ACHN (cell line): ENCODE measurements at places on chromosomes 16 and 17.

- no peak for DNase-seq
Observed at GRCh38 chr16:72827866-72828265, 220.1 kb downstream of the ZFHX3 start.

GRCh38 chr17:16988749-16989229, 16.9 kb upstream of the TNFRSF13B start:
- no peak for DNase-seq

- DNase-seq = no peak
Observed at GRCh38 chr17:68783861-68784260, 171.3 kb downstream of the ABCA8 start.

DNA sequence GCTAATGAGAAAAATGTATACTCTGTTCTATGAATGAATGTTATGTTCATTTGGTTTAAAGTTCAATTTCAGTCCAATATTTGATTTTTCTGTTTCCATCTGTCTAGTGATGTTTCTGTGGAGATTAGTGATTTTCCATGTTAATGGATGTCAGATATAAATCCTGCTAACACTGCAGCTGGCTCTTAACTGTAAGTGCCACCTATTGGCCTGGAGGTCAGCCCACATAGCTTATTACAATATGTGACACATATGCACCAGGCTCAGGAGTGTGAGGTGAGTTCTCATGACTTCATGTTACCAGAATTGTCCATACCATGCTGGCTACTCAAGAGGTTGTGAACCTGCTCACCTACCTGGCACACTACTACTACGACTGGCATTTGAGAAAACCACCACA, 17.1 kb downstream of the ATF7IP2 start:
- DNase-seq = no peak

GRCh38 chr17:41722231-41722630, 10.1 kb downstream of the GAST start:
- DNase-seq = no peak

DNA sequence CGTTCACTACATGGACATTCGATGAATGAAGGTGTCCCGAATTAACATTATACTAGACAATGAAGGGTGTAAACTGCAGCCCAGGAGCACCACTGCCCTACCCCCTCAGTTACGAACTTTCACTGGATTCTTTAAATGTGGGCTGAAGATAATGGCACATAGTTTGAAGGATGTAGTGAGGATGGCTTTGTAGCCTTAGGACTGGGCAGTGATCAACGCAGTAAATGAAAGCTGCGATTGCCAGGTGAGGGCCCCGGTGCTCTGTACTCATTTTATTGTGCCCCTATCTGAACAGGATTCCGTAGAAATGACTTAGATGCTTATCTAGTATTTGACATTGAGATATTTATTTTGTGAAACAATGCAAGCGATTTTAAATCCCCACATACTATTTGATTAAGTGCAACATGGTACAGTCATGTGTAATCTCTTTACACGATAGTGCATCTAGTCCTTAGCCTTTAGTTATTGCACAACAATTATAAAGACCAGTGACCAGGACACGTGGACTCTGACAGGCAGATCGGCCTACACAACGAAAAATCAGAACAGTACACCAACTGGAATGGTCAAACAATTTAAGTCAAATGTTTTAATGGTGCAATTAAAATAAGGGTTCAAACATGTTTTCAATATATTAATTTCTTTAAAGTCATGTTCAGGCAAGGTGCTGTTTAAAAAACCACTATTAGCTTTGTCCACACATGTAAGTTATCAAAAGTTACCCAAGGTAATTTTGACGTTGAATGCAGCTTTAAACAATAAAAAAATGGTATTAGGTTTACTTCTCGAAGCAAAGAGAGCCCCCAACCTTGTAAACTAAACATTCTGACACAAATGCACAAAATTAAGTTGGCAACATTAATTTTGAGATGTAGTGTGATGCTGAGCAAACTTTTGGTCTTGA, 17.4 kb upstream of the ERN1 start:
- peak; percentile 18 for DNase-seq

GRCh38 chr16:30381291-30382041, 895 bp downstream of the SEPTIN1 start:
- DNase-seq = no peak

DNA sequence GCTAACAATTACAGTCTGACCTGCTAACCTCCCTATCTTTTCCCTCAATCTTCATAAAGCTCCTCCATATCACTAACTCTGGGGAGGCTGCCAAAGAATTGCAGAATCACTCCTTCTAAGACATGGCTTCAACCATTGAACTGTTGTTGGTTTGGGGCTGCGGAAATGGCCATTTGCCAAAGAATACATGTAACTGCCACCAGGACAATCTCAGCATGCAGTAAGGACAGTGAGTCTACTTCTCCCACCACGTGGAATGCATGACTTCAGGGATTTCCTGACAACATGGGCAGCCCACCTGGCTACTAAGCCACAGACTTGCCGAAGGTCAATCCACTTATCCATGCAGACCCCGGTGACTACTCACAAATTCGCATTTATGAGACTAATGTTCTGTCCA, 104.3 kb upstream of the NUDT7 start:
- no peak for DNase-seq
